HT-29 (cell line): ENCODE measurements at places on chromosomes 6 and 20.

GRCh38 chr20:62782149-62782892 is 14.0 kb upstream of the MRGBP start:
- peak; percentile 47 for DNase-seq

GRCh38 chr20:64069614-64070243 is 6.7 kb downstream of the TCEA2 start:
- peak; percentile 69 for DNase-seq

GRCh38 chr20:5979801-5980200 is 29.3 kb downstream of the MCM8 start:
- no peak for DNase-seq

GRCh38 chr6:53805725-53806124 is 10.9 kb downstream of the LRRC1 start:
- no peak for DNase-seq

DNA sequence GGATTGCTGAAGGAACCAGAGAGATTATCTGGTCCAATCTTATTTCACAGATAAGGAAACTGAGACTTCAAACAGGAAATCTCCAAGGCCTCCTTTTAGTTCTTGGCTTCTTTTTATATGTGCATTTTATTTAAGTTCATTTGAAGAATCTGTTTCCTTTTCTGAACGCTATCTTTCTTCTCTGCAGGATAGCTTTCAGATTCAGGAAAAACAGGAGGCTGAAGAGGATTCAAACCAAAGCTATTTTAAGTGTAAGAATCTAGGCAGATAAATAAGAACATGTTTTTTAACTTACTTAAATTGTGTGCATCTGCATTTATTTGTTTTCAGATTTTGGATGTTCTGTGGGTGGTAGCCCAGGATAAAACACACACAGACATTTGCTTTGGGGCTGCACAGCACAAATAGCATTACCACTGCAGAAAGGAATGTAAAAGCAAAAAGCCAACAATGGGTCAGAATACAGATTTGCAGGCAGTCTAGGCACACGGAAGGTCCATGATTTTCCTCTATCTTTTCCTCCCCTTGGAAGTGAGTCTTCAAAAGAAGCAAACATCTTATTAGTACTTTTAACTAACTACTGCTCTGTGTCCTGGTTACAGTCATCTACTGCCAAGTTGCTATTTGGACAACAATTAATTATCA is 188.8 kb upstream of the TBX18 start:
- DNase-seq: no peak

- DNase-seq: no peak
Measured at GRCh38 chr6:113884011-113884410, 26.9 kb downstream of the MARCKS start.
